ENCODE measurements at places on chromosomes 2 and 18.

- DNase-seq: no peak
These were observed 21.2 kb downstream of the GRB14 start for GRCh38 chr2:164599954-164600589.

- DNase-seq: no peak
These were observed 115.3 kb upstream of the CXCR4 start for GRCh38 chr2:136233298-136233697.

- no peak for DNase-seq
These were observed 79.3 kb downstream of the PLA2R1 start for GRCh38 chr2:159982842-159983785.

- DNase-seq: no peak
These were observed 211.7 kb upstream of the REV1 start for GRCh38 chr2:99701503-99701902.
